ENCODE measurements at places on chromosomes 13 and 19. TPM values are rescaled to one million over a fixed set of nuclear protein-coding genes. Genes with fewer than 3 reads are reported as not detected.

PRR22 gene
- 1.0 TPM for total RNA-seq

- DNase-seq, result no peak
These were observed 155.0 kb downstream of the CYSLTR2 start for GRCh38 chr13:48808683-48809082.

- DNase-seq, result no peak
These were observed at the start of gene SULT2B1 for GRCh38 chr19:48551437-48552302. Gene SULT2B1, plus strand, starts transcription at chr19:48552172. Its CDS starts 81 bp downstream, at chr19:48552253.

GRCh38 chr19:27735314-27735713, 1477.6 kb downstream of the UQCRFS1 start:
- no peak for DNase-seq

- no peak for DNase-seq
These were observed 73.6 kb downstream of the DCLK1 start for GRCh38 chr13:36057547-36057946.

Measured in sciatic nerve (tissue), 2 donors.